Stimulated activated effector memory CD8-positive, alpha-beta T cell treated with anti-CD3 and anti-CD28 coated beads, Interleukin-12 subunit alpha, Interleukin-12 subunit beta, amount 100 ng/mL, for 72 hours (primary cell): ENCODE measurements at places on chromosomes 1 and 21.
A peak's percentile ranks its signal among the peaks of the same experiment; 100 is the strongest.

GRCh38 chr21:23740463-23740862, 1866.8 kb downstream of the MRPL39 start:
- no peak for DNase-seq

- DNase-seq = peak; percentile 50
Observed at GRCh38 chr1:50419907-50420677, 3.2 kb downstream of the DMRTA2 start.

DNA sequence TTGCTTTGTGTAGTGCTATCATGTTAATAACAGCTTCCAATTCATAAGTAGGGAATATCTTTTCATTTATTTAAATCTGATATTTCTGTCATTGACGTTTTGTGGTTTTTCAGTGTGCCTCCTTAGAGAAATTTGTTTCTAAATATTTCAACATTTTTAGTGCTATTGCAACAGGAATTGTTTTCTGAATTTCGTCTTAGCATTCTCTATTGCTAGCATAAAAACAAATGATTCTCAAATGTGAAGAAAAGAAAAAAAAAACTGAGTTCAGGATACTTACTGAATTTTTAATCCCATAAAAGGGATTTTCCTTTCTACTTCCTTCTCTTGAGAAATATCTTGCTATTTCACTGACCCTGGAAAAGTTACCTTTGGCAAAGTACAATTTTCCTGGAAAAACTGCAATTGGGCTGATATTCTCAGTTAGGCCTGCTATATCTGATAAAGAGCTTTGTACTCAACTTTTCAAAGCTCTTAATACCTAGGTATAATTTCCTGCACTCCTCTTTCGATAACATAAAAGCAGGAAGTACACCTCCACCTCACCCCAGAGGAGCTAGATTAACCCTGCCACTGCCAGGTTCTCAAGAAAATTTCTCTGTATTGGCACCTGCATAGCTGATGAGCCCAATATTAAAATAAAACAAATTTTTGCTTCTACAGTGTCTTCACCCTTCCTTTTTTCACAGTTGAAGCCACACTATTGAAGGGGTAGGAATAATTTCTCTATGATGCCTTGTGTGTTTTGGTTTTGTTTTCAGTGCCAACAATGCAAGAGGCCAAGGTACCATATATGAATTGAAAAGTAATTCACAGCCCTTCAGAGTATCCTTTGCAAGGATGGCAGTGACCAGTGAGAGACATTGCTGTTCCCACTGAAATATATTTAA, 35.6 kb downstream of the PTPN14 start:
- no peak for DNase-seq

DNA sequence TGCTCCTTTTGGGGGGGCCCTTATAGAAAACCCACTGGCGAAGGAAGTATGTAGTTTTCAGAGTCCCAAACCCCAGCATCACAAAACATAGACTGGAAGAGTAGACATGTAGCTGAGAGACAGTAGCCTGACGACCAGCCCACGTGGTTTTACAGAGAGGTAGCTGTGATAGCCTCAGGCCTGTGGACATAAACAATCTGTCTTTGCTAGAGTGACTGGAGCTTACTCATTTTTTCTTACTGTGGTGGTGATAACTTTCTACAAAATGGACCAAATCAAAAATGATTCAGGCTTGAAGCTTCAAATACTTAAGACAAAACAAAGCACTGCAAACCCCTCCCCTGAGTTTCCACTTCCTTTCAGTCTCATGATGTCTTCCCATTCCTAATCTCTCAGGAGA, 497.0 kb downstream of the RWDD3 start:
- no peak for DNase-seq
